ENCODE measurements at places on chromosomes 11 and 22. TPM values are rescaled to one million over a fixed set of nuclear protein-coding genes. Genes with fewer than 3 reads are reported as not detected.

Gene MRGPRX3
- total RNA-seq, result not detected

Gene GAL3ST1
- total RNA-seq, result not detected

DNA sequence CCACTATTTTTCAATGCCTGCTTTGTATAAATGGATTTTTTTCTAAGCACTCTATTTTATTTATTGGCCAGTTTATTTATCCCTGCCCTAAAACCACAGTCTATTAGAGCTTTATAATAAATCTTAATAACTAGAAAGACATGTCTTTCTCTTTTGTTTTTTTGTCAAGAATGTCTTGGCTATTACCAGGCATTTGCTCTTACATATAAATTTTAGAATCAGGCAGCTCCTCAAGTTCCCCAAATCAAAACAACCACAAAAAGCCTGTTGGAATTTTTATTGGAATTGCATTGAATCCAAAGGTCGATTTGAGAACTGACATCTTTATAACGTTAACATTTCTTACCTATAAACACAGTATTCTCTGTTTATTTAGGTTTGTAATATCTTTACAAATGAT lies 85.8 kb upstream of the SC5D start:
- DNase-seq, result no peak

- no peak for DNase-seq
Measured at GRCh38 chr11:90171359-90171758, 36.9 kb downstream of the NAALAD2 start.

DNA sequence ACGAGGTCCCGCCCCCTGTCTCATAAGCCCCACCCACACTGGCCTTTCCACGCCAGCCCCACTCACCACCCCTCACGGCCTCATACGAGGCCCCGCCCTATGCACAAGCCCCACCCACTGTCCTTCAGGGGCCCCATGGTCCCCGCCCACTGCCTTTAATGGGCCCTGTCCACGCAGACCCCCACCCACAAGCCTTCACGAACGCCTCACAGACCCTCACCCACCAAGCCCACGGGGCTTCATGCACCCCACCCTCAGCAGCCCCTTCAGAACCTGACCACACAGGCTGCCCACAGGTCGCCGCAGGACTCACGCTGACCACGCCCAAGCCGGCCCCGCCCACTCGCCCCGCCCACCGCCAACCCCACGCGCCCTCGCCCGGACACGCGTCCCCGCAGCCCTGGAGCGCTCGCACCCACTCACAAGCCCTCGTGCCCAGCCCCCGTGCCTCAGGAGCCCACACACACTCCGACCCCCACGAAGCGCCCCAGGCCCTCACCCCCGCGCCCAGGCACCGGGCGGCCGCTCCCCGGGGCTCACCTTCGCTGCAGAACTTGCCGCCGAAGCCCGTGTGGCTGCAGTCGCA lies 10.5 kb downstream of the NRXN2 start:
- DNase-seq, result no peak

DNA sequence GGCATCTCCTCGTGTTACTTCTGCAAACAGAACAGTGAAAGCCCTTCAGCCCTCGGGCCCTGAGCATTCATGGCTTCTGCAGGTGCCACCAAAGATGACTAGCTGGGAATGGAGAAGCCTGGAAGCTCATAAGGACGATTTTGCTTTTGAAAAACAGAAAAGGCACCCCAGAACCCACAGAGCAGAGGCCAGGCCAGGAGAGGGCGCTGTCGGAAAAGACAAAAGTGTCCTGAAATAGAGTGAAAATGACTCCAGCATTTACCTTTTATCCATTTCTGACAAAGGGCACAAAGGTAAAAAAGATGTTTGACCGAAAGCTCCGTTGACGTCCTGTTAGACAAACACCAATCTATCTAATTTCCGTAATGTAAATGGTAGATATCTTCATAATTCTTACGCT lies 37.6 kb downstream of the ZNF195 start:
- DNase-seq, result peak; percentile 56

DNA sequence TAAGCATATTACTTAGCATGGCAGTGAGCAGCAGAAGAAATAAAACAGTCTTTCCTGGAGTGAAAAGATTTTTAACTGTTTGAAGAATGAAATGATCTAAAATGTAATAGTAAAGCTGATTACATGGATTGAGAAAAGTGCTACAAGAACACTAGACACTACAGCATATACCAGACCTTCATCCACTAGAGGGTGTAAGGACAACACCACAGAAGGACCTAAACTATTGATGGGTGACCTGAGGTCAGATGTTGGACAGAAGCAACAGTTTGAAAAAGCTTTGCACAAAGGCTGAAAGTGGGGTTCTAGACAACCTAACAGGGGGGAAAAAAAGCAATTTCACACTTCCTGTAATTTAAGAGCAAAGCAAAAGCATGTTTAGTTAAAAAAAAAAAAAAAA lies 97.7 kb downstream of the RBFOX2 start:
- no peak for DNase-seq

GRCh38 chr11:29627541-29627940 lies 389.3 kb downstream of the KCNA4 start:
- DNase-seq, result no peak

GRCh38 chr11:44096360-44097185 lies 1.1 kb downstream of the EXT2 start:
- DNase-seq, result peak; percentile 8

GRCh38 chr22:36455571-36456463 lies 25.6 kb downstream of the TXN2 start:
- no peak for DNase-seq

- no peak for DNase-seq
Measured at GRCh38 chr11:63508009-63508408, 2.1 kb downstream of the LGALS12 start.

- no peak for DNase-seq
Measured at GRCh38 chr11:103491777-103492176, 382.6 kb downstream of the DYNC2H1 start.

DNA sequence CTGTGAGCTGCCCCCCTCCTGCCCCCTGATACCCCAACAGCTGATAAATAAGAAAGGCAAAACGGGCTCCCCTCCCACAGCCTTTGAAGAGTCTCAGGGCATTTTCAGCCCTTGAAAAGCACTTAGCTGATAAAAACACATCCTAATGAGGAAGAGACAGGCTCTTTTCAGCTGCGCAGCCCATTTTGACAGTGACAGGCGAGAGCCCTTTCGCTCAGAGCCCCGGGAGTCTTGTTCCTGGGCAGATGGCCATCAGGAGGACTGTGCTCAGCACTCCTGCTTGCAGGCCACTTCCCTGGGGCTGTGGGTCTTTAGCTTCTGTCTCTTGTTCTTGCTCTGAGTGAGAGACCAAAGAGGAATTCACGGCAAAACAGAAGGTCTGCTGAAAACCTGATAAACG lies 757.2 kb downstream of the BRD1 start:
- no peak for DNase-seq

DNA sequence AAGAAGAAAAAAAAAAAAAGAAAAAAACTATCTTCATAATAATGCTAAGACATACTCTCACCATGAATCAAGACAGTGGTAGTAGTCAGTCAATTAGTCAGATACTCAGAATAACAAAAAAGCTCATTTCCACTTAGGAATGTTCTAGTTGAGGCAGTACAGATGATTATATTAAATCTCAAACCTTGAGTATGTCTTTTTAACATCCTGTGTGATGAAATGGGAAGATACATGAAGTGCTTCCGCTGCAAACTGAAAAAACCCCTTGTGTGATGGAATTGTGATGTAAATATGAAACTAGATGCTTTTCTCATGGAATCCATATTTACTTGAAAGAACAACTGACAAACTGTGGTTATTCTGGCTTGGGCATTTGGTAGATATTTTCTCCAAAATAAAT lies 13.7 kb downstream of the AMOTL1 start:
- DNase-seq, result no peak

Measured in activated naive CD8-positive, alpha-beta T cell treated with anti-CD3 and anti-CD28 coated beads for 36 hours (primary cell).